ENCODE measurements at places on chromosomes 5 and 9. TPM values are rescaled to one million over a fixed set of nuclear protein-coding genes. Genes with fewer than 3 reads are reported as not detected.

The PCDHB2 gene
- total RNA-seq: 0.62 TPM

The KIAA0825 gene
- 1.4 TPM for total RNA-seq

The ELL2 gene
- total RNA-seq: 119 TPM

The HACD4 gene
- 4.7 TPM for total RNA-seq

The MAMDC2 gene
- 2.2 TPM for total RNA-seq

The HSPA4 gene
- 128 TPM for total RNA-seq

The SURF4 gene
- 245 TPM for total RNA-seq

The NKD2 gene
- total RNA-seq: not detected

The MYO10 gene
- 41.3 TPM for total RNA-seq

The ALDH7A1 gene
- 47.7 TPM for total RNA-seq

The RHOBTB3 gene
- total RNA-seq: 0.39 TPM

The IGFBPL1 gene
- total RNA-seq: not detected

The PCDHB3 gene
- total RNA-seq: under 0.01 TPM

The ZNF366 gene
- total RNA-seq: not detected

The C9orf153 gene
- not detected for total RNA-seq

The RASEF gene
- total RNA-seq: 0.55 TPM

The PAPPA gene
- 0.78 TPM for total RNA-seq

The PCDHA4 gene
- total RNA-seq: not detected

The SOHLH1 gene
- not detected for total RNA-seq

The MRPS30 gene
- 63.9 TPM for total RNA-seq

The ZNG1C gene
- total RNA-seq: 16.6 TPM

The CDX1 gene
- total RNA-seq: not detected

The FOXI1 gene
- total RNA-seq: not detected

The CXCL14 gene
- 15.5 TPM for total RNA-seq

The PLEKHG4B gene
- total RNA-seq: under 0.01 TPM

The CCNJL gene
- 4.8 TPM for total RNA-seq

The COMMD10 gene
- total RNA-seq: 31.0 TPM

The PAEP gene
- not detected for total RNA-seq

The PCDHB12 gene
- total RNA-seq: not detected

The COL27A1 gene
- total RNA-seq: 10.2 TPM

The FGD3 gene
- total RNA-seq: 0.16 TPM

The THBS4 gene
- total RNA-seq: 1.7 TPM

The RASGRF2 gene
- total RNA-seq: under 0.01 TPM

The ADGRD2 gene
- total RNA-seq: not detected

The PCDHB4 gene
- total RNA-seq: 0.34 TPM

The PKN3 gene
- total RNA-seq: 7.6 TPM

The ANGPTL2 gene
- total RNA-seq: 0.08 TPM

The TMEM215 gene
- total RNA-seq: not detected

The PRSS3 gene
- 40.3 TPM for total RNA-seq
